ENCODE measurements at places on chromosomes 2 and 18.

- DNase-seq: no peak
Observed at GRCh38 chr2:184178229-184178628, 420.1 kb upstream of the ZNF804A start.

DNA sequence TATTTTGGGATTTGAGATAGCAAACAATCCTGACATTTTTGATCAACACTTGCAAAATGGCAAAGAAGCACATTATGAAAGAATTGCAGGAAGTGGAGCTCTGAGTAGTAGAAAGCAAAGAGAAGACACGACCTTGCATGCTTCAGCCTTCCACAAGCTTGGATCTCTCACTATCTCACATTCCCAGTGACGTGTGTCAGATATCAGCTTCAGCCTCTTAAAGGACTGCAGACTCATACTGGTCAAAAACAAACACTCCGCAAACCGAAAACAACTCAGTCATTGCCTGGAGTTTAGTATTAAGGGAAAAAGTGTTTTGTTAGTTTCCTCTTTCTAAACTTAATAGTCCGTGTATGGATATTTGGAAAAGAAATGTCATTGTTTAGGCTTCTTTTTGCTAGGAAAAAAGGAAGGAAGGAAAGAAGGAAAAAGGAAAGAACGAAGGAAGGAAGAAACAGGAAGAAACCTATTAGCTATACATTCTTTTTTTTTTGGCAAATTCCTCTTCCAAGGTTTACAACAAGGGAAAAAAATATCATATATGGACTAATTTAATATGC lies 32.6 kb upstream of the SLC40A1 start:
- DNase-seq: no peak

- no peak for DNase-seq
Observed at GRCh38 chr2:120438301-120439066, 92.5 kb downstream of the INHBB start.

DNA sequence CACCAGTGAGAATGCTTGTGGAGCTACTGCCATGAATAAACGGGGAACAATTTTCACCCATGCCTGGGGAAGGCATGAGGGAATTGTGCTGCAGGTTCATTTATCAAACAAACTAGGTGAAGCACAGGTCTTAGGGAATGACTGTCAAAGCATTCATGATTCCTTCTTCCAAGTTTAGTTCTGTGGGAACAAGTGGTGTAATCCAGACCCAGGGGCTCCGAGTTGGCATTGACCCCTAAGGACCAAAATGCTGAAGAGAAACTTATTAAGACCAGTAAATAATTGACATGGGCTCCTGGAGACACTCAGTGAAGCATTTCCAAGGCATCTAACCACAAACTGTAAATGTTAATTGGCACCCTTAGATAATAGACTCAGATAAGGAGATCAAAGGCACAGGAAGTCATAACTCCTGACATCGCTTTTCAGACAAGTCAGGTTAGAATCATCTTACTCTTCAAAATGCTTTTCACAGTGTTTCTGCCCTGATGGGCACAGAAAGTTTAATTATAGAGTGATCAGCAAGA lies 96.9 kb downstream of the SPP2 start:
- DNase-seq: no peak

DNA sequence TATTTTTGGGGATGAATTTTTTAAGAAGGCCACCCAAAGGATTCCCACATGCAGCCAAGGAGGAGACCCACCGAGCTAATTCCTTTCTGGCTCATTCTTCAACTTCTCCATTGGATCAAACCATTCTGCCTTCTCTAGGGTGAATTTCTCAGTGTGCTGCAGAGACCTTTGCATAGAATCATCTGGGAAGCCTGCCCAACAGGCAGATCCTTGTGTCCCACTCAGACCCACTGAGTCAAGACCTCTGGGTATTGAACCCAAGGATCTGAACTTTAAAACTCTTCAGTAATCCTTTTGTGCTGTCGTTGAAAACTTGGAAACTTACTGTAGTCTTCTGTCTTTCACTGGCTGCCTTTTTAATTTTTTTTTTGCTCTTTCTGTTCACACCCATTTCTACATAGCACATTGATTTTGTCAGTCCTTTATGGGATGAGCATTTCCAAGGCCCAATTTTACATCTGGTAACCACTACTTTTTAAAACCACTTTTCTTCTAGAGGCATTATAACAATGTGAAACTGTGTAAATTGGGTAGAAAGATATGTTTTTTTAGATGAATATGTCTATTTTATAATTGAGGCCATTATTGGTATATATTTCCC lies 120.2 kb downstream of the TSN start:
- no peak for DNase-seq

DNA sequence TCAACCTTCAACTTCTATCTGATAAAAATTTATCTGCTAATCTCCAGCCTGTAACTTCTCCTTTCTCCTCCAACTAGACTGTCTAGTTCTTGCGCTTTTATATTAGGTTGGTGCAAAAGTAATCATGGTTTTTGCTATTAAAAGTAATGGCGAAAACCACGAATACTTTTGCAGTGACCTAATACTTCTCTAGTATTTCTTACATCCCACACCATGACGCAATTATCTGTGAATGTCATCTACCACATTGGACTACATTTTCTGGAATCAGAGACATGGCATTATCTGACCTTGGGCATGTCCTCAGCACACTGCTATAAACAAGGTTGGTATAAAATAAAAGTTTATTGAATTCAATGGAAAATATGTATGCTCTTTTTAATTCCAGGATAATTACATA lies 370.2 kb upstream of the LYPD1 start:
- no peak for DNase-seq

All from NCI-H1436 (cell line).